ENCODE measurements at places on chromosomes 7 and 10.

GRCh38 chr7:101250324-101250723, 5.4 kb upstream of the FIS1 start:
- DNase-seq = no peak

DNA sequence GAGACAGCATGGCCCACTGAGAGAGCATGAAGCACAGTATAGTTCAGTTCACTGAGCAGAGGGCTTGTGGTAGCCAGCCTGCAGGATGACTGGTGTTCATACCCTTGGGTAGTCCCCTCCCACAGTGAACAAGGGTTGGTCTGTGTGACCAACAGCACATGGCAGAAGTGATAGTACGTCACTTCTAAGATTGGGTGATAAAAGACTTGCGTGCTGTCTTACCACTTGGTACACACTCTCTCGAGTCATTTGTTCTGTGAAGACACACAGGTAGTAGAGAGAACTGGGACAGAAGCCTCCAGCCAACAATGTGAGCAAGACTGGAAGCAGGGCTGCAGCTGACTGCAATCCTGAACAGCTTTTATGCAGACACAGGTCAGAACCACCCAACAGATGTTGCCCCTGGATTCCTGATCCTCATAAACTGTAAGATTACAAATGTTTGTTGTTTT, 14.6 kb downstream of the EPC1 start:
- no peak for DNase-seq

DNA sequence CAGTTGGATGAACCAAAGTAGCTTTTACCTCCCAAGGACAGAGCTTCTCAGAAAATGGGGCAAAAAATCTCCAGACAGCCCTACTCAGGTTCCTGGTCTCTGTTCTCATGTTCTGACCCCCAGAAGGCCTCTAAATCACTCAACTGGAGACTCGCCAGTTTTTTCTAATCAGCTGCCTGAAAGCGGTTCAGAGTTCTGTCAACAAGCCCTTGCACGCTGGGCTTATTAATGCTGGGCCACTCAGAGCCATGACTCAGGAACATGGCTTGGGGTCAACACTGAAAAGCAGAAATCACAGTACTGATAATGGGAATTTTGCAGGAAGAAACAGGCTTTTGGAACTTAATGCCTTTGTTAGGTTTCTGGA, 15.3 kb downstream of the ECHDC3 start:
- peak; percentile 73 for DNase-seq

GRCh38 chr10:21184984-21185383, 287.9 kb upstream of the NEBL start:
- DNase-seq = no peak

- no peak for DNase-seq
Observed at GRCh38 chr7:24050991-24051560, 232.9 kb upstream of the NPY start.

- no peak for DNase-seq
Observed at GRCh38 chr7:100791881-100792666, 35.2 kb downstream of the EPHB4 start.

- DNase-seq = peak; percentile 68
Observed at GRCh38 chr10:93080350-93081046, 6.8 kb downstream of the CYP26A1 start.

DNA sequence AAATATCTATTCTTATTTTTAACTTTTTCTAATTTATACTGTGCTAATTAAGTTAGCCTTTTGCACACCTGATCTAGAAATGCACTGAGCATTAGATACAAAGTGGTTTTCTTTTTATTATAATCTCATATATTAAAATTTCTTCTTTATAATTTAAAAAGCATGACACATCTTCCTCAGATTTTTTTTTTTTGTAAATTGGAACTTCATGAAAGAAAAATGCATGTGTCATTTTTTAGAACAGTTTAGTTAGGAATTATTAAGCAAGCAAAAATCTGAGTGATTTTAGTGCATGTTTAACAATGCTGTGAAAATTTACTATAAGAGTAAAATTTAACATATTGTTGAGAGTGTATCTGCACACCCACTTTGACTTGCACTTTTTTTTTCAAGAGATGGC, 367.9 kb downstream of the TFEC start:
- DNase-seq = peak; percentile 44

GRCh38 chr10:36574207-36574606, 551.2 kb upstream of the ANKRD30A start:
- peak; percentile 30 for DNase-seq

DNA sequence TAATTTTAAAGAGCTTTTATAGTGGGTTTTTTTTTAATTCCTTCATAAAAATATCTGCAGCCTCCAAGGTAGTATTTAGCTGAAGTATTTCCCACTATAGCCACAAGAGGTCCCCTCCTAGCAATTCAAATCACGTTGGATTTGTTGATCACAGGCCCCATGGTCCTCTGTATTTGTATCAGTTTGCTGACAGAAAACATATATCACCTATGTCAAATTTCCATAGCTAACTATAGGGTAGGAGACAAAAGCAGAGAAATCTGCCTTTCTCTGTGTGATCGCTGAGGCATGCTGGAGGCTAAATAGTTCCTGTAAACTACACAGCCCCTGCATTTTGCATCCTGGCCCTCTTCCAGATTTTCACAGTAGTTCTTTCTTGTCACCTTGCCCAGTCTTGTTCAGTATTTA, 1.7 kb upstream of the CTNNA3 start:
- DNase-seq = peak; percentile 48

- no peak for DNase-seq
Observed at GRCh38 chr10:46310851-46311250, 24.1 kb downstream of the ANTXRL start.

GRCh38 chr10:7829289-7829834, 11.1 kb downstream of the TAF3 start:
- no peak for DNase-seq

DNA sequence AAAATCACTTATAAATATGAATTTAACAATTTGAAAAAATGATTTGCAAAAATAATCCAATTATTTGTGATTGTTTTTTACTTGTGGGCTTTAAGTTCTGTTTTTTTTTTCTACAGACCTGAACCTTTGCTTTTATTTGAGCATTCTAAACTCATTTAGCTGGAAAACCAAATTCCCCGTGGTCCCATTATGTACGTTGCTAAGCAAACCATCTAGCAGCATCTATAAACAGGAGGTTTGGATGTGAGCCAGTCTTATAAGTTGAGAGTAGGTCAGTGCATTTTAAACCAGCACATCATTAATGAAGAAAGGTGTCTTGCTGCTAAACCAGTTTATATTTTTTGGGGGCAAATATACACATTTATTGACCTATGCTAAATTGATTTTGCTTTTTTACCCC, 77.3 kb downstream of the LRRN3 start:
- DNase-seq = peak; percentile 49

DNA sequence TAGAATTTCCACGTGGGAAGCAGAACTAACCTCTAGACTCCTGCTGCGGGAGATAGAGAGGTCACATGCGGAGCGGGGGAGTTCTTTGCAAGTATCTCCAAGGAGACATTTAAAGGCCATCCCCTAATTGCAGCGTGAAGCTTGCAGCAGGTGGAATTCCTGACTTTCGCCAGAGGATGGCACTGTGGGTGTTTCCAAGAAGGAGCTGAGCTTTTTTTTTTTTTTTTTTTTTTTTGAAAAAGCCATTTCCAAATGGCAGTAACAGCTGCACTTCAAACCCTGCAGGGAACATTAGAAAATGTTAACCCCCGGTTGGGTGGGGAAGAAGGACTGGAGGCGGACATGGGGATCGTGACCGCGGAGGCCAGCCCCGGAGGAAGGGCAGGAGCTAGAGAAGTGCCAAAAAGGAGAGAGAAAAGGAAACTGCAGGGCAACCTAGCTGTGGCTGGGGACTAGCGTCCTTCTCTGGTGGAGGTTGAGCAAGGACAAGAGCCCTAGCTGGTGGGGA, 487.7 kb downstream of the TYW1 start:
- DNase-seq = peak; percentile 61

- DNase-seq = no peak
Observed at GRCh38 chr7:979886-980571, 3.0 kb upstream of the CYP2W1 start.

GRCh38 chr10:9305018-9305655, 1250.6 kb downstream of the GATA3 start:
- DNase-seq = peak; percentile 22

DNA sequence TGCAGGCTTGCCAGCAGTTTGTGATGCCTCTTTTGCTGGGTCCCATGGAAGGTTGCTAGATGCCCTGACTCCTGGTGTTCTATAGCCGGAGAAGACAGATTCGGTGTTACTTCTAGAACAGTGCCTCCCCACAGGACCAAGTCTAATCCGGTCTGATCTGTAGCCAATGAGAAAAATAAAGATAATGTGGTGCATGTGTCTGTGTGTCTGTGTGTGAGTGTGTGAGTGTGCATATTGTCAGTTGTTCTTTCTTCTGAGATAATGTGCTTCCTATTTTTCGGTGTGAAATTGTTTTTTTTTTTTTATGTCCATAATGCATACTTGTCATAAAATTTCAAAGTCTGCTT, 29.7 kb upstream of the ZNRF2 start:
- DNase-seq = no peak

- DNase-seq = peak; percentile 42
Observed at GRCh38 chr7:142808802-142809583, 38.2 kb downstream of the PRSS2 start.

GRCh38 chr7:52501696-52502095, 533.7 kb upstream of the POM121L12 start:
- DNase-seq = no peak

- DNase-seq = peak; percentile 68
Observed at GRCh38 chr7:157139111-157139809, 534 bp downstream of the UBE3C start.
